ENCODE measurements at places on chromosomes 16 and 17.

DNA sequence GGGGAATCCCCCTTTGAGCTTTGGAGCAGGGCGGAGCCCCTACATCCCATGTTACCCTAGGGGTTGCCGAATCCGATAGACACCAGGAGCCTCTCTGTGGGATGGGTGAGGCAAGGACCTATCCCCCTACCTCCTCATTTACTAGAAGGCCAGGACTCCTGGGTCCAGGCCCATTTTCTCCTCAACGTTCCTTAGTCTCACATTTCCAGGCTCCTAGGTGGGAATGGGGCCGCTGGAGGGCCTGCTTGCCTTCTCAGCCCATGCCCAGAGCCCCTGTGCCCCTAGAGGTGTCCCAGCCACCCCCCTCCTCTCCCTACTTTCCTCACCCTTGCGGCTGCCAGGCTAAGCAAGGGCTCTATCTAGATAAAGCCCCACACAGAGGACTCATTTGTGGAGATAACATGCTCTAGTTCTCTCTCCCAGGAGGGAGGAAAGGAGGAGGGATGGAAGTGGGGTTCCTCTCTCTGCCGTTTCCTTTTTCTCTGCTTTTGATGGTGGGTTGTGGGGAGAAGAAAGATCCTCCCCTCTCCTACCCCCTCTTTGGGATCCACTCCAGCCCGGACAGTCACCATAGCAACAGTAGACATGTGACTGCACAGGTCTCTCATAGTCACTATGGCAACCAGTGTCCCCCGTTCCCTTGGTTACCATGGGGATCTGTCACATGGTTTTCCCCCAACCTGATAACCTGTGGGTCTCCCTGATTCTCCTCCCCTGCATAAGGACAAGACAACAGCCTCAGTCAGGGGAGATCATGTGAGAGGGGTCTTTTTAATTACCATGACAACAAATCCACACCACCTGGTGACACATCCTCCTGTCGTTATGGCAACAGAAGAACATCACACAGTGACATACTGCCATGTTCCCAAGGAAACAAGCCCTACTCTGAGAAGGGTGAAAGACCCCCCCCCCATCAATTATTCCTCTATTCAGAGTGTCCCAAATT is 5.2 kb downstream of the CACNA1G start:
- DNase-seq = no peak

GRCh38 chr17:30590081-30590733 is 113.0 kb downstream of the GOSR1 start:
- no peak for DNase-seq

DNA sequence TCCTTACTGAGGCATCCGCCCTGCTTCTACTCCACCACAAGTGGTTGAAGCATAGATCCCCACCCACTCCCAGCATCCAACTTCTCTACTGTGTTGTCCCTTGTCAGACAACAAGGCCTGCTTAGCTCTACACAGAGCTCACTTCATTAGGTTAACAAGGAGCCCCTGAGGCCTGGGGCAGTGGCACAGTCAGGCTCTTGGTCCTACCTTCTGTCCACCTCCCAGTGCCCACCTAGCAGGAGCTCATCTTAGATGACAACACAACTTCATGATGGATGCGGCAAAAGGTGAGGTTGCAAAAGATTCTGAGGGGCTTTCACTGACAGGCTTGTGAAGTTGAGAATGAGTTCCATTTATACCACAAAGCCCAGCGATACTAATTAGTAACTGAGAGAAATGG is 432.0 kb upstream of the CDH5 start:
- no peak for DNase-seq

DNA sequence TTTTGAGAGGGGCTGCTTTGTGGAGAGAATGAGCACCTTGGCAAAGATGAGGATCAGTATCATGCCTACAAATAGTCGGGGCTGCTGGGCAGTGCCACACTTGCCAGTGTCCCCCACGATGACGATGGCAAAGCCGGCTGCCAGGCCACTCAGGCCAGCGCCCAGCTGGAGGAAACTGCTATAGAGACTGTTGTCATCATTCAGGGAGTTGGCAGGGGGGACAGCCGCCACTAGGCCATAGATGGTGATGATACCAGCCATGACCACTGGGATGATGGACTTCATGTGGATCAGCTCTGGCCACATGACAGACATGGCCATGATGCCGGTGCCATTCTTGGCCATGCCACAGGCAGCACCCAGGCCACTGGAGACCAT is 23.8 kb downstream of the MINK1 start:
- DNase-seq = no peak

- DNase-seq = no peak
Measured at GRCh38 chr17:27751166-27751565, 49.2 kb downstream of the NOS2 start.

DNA sequence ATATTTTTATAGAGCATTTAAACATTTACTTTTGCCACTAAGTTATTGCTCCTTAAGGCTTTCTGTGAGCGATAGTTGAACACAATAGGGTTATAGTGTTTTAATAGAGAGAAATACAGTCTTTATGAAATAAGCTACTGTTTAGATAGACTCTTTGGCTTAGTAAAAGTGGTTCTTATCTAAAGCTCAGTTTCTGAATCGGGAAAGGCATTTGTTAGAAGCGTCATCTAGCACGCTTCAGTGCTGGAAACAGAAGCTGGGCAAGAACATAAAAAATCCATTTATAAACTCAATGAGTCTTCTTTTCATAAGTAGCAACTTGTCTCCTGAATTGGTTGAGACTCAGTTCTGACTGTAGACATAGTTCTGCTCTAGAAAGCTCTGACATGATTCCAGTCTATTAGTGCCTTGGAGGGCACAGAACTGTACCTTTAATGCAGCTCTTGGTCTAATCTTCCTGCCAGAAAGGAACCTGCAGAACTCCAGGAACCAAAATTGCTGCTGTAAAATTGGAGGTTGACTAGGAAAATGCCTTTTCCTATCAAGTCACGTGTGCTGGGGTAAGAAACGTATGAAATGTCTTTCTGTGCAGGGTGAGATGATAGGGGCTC is 55.4 kb upstream of the DNAJA2 start:
- DNase-seq = no peak

DNA sequence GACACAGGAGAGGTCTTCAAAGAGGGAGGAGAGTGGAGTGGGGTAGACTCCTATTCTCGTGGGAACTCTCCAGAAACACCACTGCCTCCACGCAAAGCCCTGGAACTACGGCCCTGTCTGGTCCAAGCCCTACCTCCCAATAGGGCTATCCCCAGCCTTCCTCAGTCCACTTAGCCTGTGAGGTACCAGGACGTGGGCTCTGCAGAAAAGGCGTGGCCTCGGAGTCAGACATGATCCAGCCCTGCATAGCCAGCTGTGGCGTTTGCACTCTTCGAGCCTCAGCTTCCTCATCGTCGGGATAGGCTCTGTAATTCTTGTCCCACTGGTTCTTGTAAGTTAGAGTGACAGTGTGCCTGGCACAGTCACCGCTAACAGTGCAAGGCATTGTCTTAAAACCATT is 13.8 kb downstream of the ENDOV start:
- no peak for DNase-seq

DNA sequence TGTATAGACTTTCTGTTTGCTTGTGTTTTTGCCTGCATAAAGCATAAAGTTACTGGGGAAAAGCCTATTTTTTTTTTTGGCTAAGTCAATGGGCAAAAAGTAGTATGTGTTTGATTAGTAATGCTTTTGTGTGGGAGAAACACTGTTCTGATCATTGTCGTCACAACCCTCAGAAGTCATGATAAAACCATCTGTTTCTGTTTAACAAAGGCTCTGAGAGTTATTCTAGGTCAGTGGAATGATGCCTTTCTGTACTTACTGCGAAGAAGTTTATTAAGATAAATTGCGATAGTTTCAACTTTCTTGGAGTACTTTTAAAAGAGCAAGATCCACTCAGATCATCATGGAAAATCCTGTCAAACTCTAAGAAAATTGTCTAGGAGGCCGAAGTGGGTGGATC is 80.9 kb downstream of the PRKCA start:
- no peak for DNase-seq

GRCh38 chr16:20675488-20676267 is 21.8 kb downstream of the ACSM1 start:
- peak; percentile 17 for DNase-seq

DNA sequence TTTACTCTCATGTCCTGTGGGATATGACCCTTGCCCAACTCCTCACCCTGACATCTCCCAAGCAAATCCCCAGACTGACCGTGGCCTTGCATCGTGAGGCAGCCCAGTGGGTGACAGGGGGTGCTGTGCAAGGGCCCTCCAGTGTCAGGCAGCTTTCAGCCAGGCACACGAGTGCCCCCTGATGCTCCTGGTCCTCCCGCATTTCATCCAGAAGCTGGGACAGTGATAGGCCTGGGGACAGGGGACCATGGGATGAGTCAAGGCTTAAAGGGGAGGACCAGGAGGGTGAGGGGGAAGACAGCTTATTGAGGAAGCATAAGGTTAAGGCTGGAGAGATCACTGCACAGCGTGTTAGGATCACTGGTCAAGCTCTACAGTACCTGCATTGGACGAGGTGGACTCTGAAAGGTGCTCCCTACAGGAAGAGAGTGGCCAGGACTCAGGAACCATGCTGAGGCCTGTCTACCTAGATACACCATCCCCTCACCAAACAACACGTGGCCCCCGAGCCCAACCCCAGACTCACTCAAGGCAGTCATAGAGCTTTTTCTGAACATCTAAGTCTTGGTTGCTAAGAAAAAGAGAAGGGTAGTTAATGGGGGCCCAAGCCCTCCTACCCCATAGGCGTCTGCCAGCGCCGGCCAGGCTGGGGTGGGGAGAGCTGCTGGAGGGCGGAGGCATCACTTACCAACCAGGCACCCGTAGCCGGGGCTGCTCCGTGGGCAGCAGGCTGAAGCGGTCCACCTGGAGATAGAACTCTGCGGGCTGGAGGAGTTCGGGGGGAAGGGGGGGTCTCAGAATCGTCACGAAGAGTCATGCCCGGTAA is 998 bp downstream of the ACD start:
- DNase-seq = no peak

DNA sequence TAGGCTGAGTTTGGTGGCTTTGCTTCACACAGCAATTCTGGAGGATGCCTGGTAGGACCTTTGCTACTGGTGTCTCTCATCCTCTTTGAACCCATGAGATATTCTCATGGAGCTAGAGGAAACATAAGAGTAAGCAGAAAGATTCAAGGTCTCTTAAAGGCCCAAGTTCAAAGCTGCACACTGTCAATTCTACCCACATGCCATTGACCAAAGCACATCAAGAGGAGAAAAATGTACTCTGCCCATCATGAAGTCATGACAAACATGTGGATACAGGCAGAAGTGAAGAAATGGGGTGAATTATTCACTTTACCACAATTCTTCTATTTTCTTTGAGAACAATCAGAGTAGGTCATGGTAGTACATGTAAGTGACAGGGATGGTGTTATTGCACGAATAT is 13.1 kb downstream of the SKA2 start:
- no peak for DNase-seq

DNA sequence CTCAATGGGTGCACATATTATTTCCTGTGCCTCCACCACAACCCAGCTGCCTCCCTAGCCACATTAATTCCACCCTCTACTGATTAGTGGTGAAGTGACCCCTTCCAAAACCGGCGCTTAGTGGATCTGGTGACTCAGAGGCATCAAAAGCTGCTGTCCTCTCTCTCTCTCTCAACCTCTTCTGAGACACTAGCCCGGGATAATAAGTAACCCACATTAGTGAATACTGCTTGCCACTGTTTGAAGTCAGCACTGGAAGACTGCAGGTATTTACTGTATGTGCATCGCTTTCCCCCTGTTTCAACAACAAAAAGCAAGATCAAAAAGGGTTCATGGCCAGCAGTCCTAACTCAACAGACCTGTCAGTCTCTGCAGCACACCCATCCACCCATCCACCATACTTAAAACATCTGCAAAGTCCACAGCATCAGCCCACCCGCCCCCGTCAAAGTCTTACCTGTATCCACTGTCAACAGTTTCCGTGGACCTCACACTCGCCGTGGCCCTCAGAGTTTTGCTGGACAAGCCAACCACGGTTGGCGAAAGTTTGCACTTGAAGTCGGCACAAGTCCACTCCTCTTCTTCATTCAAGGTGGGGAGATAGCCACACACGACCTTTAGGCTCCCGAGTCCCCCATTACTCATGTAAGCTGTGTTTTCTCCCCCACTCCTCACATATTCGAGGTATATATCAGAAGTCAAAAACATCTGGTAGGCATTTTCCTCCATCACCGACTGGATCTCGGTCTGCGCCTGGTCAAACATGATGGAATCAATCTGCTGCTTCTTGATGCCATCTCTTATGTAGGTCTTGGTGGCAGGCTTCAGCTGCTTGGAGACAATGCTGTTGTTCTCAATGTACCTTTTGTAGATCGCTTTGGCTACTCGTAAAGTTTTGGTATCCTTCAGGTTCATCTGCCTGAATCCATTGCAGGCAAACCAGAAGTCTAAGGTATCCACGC is 3.8 kb downstream of the AXIN2 start:
- no peak for DNase-seq

- no peak for DNase-seq
Measured at GRCh38 chr17:6548034-6548433, 8.3 kb downstream of the PITPNM3 start.

- DNase-seq = no peak
Measured at GRCh38 chr17:310111-311010, 42.2 kb downstream of the RPH3AL start.

DNA sequence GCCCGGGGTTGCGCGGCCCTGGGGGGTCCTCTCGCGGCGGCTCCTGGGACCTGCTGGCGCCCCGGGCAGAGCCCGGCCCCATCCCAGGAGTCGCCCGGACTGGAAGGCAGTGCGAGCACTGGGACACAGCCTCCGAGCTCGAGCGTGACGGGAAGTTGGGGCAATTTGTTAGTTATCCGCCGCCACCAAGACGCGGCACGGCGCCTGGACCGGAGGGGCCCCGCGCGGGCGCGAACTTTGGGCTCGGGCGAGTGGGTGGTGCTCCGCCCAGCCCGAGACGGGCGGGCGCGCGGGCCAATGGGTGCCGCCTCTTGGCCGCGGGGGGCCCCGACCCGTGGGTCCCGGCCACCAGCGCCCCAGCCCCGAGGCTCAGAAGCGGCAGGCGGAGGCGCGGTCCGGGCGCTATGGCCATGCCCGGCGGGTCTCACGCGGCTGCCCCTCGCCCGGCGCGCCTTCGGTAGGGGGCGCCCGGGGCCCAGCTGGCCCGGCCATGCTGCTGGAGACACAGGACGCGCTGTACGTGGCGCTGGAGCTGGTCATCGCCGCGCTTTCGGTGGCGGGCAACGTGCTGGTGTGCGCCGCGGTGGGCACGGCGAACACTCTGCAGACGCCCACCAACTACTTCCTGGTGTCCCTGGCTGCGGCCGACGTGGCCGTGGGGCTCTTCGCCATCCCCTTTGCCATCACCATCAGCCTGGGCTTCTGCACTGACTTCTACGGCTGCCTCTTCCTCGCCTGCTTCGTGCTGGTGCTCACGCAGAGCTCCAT is at the start of gene ADORA2B:
TSS of gene ADORA2B (plus strand) at position 372 of the 768 bp plus-strand sequence. CDS start at position 491, 119 bp downstream.
- DNase-seq = peak; percentile 46

DNA sequence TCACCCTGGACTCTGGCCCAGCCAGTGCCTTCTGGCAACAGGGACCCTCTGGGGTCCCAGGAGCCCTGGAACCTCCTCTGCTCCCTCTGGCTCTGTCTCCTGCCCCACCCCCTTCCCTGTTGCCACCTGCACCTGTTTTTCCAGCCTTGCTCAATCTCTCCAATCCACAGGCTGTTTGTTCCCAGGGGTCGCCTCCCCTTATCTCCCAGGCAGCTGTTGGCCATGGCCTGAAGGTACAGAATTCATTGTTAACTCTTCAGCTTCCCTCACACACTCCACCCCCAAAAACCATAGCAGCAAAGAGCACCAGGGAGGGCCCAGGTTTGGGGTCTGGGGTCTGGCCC is 39.3 kb upstream of the TOB1 start:
- no peak for DNase-seq

- DNase-seq = no peak
Measured at GRCh38 chr17:44878627-44879221, 20.5 kb downstream of the EFTUD2 start.
